NAMALWA (cell line): ENCODE measurements at places on chromosomes 6 and 20.

DNA sequence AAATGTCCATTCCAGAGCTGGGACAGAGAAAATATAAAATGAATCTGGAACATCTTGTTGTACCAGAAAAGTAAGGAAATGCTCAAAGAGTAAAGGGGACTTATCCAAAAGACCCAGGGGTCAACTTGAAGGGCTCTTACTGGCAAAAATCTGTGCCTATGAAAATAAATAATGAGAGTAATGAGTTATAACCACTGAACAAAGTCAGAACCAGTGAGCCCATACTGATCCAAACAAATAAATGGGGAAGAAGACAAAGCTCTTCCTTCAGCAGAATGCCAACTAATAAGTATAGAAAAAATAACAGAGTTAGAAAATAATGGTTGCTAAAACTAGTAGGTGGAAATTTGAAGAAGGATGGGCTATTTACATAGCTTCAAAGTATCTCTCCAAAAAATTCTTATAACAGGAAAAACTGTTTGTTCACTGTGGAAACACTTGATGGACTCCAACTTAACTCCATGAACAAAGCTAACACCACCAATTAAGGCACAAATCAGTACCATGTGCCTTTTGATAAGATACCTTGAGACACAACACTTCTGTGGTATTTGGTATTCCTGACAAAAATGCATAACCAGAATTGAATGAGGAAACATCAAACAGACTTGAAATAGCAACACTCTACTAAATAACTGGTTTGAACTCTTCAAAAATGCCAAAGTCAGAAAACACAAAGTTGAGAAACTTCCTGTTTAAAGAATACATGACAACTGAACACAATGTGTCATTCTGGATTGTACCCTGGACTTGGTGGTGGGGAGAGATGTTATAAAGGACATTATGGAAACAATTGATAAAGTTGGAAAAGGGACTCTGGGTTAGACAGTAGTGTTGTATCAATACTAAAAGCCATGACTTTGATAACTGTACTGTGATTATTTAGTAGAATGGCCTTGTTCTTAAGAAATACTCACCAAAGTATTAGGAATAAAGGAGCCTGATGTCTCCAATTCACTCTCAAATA is 197.5 kb downstream of the ISM1 start:
- DNase-seq, result no peak

GRCh38 chr20:3908667-3909066 is 19.5 kb downstream of the PANK2 start:
- DNase-seq, result no peak

- DNase-seq, result no peak
Measured at GRCh38 chr6:118579786-118580185, 31.7 kb downstream of the PLN start.

DNA sequence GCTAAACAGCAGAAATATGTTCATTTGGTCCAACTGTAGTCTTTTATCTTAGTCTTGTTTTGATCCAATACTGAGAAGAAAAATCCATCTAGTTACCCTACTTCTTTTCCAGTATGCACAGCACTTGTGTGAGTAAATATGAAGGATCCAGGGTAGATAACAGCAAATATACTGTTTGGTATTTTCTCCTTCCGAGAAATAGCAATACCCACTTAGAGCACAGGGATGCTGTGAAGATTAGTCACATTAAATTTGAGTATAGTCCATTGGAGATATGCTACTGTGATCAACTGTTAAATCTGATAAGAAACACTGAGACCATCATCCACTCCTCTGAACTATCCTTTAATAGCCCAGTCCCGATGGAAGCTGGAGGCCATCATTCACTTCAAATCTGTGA is 145.2 kb downstream of the PDE7B start:
- no peak for DNase-seq

- DNase-seq, result no peak
Measured at GRCh38 chr6:1613688-1614447, 4.2 kb downstream of the FOXC1 start.

DNA sequence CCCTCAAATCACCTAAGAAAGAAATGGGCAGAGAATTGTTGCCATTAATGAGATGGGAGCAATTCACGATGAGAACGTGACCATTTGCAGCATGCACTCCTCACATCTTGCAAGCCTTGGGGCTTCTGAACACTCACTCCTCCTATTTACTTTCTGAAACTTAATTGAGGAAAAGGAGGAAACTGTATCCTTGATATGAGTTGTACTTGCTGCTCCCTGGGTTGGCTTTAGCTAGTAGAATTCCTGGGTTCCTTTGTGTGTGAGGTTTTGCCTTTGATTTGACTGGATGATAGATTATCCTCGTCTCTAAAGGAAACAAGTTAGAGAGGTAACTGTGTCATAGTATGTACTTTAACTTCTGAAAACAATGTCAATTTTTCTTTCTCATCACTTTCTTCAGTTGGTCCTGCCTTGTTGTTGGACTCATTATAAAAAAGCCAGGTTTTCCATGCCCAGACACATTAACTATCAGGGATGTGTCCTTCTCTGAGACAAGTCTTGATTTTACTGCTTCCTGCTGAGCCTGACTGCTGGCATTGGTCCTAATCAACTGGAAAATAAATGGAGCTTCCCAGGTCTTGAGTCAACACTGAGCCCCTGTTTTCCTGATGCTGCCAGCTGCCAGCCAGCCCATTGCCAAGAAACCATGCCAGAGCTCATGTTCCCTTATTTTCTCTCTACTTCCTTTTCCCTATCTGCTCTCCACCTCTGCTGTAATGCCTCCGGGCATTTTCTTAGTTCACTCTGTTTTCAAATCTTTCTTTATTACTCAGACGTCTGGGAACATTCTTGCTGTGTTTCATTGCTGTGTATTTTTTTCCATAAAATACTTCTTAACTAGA is 6.0 kb upstream of the MRAP2 start:
- no peak for DNase-seq

DNA sequence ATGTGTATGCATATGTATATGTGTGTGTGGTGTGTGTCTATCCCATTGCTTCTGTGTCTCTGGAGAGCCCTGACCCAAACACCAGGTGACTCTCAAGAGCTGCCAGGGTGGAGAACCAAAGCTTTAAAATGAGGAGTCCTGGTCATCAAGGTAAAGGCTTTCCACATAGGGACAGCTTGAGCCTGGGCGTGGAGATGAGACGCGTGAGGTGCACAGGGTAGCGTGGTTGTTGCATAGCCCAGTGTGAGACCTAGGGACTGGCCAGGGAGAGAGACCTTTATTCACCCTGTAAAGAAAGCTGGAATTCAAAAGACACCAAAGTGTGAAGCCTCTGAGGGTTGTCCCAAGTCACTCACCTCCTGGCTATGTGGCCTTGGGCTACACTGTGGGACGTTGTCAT is 149.1 kb downstream of the SYCP2 start:
- no peak for DNase-seq

GRCh38 chr6:144845186-144845585 is 560.1 kb downstream of the UTRN start:
- DNase-seq, result no peak

GRCh38 chr6:157273756-157274470 is 49.4 kb downstream of the TMEM242 start:
- DNase-seq, result peak; percentile 86

DNA sequence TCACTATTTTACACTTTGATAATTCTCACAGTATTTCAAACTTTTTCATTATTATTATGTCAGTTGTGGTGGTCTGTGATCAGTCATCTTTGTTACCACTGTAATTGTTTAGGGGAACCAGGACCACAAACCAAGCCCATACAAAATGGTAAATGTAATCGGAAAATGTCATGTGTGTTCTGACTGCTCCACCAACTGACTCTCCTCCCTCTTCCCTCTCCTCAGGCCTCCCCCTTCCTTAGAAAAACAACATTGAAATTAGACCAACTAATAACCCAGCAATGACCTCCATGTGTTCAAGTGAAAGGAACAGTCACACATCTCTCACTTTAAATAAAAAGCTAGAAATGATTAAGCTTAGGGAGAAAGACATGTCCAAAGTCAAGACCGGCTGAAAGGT is 63.8 kb downstream of the GMDS start:
- no peak for DNase-seq

DNA sequence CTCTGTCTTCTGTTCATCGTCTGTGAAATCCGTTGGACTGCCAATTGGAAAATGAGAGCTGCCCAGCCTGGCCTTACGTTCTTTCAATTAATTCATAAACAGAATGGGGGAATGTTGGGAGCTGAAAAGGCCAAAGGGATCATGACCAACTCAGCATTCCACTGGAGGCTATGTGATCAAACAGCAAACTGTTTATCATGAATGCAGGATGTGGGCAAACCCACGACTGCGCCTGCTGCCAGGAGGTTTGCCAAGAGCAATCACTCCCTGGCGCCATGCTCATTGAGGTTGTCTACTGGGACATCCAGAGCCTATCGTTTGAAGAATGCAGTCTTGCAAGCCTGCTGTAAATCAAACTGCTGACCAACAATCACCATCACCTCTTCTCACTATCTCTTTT is 9.3 kb upstream of the FKBP1A start:
- DNase-seq, result no peak

DNA sequence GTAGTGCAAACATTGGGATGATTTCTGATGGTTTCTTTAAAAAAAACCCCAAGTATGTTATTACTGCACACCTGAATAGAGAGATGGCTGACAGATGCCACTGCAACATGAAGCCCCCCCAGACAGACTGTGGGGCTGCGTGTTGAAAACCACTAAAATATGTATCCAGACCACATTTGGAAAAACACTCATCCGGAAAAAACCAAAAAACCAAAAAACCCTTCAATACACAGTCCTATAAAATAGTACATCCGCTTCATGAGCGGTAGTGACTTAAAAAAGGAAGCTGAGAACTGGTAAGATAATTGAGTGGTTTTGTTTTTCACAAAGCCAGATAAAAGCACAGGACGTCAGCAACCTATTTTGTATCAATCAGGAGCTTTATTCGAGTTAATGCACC is 47.1 kb upstream of the EDN3 start:
- DNase-seq, result no peak

- DNase-seq, result no peak
Measured at GRCh38 chr6:48917233-48917632, 545.8 kb downstream of the MMUT start.

DNA sequence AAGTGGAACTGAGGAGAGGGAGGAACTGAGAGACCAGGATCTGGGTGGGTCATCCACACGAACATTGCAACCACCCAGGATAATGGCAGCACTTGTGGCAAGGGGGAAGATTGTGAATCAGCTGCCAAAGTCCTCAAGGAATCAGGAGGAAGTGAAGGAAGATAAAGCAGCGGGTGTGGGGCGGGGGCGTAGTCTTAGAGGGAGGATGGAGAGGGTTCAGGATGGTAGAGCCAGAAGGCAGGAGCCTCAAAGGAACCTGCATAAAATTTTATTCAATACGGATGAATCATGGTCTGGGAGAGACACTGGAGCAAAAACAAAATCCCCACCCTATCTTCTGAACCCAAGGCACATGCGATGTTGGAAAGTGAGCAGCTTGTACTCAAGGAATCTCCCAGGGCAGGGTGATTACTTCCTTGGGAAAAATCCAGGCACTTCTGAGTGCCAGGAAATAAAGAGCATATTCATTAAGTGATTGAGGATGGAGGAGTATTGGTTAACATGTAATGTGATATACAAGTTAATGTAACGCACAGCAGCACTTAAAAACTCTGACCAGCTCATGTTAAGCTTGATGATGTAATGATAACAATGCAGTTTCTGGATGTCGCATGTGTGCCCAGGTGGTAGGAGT is 82.0 kb upstream of the B3GAT2 start:
- no peak for DNase-seq

- no peak for DNase-seq
Measured at GRCh38 chr6:36717231-36717825, 19.7 kb downstream of the RAB44 start.

DNA sequence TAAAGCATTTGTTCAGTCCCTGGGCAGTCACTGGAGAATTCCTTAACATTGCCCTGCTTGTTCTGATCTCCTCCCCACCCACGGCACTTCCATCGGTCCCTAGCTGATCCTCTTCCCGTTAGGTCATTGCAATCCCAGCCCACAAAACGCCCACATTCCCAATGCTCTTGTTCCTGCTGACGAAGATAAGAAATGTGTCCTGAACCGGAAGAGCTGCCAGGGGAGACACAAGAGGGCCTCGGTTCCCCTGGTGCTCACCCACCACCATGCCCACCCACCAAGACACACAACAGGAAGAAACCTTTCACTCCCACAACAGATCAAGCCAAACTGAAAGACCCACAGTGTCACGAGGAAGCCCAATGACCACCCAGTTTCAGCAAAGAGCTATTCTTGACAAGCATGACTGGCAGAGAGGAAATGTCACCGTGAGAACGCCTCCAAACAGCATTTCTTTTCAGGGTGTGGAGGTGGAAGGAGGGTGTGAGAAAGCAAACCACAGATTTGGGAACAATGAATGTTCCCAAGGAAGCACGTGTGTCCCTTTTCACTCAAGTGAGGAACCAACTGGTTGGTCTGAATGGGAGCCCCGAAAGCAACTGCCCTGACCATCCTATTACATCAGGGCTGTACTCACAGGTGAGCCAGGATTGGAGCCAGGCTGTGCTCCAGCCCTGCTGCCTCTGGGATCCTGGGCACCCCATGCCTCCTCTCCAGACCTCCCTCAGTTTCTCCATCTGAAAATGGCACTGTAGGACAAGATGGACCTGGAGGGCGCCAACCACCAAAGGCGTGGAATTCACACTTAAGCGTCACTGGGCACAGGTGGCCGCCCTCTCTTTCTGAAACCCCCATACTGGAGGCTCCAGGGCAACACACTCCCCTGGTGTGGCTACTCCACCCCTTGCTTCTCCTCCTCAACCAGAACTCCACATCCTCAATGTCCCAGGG is 97.5 kb downstream of the ZMYND8 start:
- DNase-seq, result peak; percentile 78

DNA sequence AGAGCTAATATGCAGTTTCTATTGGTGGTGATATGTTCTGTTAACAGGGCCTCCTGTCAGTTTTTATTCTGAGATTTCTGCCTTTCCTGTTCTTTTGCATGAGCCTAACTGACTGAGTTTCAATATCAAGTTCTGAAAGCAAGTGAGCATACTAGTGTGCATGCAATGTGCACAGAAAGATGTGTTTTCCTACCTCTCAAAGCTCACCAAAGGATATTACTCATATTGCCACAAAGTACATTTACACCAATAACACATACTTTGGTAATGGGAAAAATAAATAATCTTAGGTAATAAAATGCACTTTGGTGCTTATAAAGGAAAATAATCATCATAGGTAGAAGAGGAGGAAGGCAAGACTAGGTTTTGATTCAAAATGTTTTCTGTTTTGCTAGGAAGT is 195.0 kb downstream of the KHDC1L start:
- DNase-seq, result no peak

- no peak for DNase-seq
Measured at GRCh38 chr6:9121549-9121948, 686.2 kb upstream of the SLC35B3 start.

DNA sequence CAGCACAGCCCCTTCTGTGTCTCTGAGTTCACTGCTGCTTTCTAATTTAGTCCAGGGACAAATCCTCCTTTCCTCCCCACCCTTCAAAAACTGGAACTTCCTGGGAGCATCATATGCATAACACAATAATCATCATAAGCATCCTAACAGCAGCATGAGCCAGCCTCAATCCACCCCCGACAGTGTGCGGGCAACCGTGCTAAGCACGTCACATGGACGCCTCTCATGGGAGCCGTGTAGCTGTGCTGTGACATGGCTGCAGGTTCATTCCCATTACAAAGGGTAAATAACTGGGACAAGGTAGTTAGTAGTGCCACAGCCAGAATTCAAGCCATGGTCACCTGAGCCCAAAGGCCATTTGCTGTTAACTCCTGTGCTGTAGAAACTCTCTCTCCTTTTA is 24.5 kb upstream of the ULBP3 start:
- no peak for DNase-seq

- DNase-seq, result no peak
Measured at GRCh38 chr6:47464052-47464451, 13.5 kb upstream of the CD2AP start.
